CD14-positive monocyte (primary cell): ENCODE measurements at places on chromosomes 3 and 15.

GRCh38 chr3:118754406-118755252 lies 280.0 kb downstream of the IGSF11 start:
- no peak for DNase-seq

- no peak for DNase-seq
Observed at GRCh38 chr15:48554112-48554511, 91.4 kb downstream of the FBN1 start.

GRCh38 chr3:113070681-113071113 lies 79.9 kb downstream of the GTPBP8 start:
- no peak for DNase-seq

DNA sequence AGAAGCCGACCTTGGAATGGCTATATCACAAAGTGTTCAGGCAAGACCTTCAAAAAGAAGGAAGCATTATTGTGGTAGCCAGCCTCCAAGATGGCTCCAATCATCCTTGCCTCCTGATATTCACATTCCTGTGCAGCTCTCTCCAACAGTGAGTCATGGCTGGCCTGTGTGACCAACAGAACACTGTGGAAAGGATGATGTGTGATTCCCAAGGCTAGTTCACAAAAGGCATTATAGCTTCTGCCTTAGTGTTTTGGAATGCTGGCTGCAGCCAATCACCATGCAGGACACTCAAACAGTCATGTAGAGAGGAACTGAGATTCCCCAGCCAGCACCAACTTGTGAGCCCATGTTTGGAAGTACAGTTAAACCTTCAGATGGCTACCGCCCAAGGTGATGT lies 102.6 kb downstream of the EFL1 start:
- no peak for DNase-seq

- peak; percentile 40 for DNase-seq
Observed at GRCh38 chr3:172033396-172033795, 6.0 kb upstream of the FNDC3B start.

DNA sequence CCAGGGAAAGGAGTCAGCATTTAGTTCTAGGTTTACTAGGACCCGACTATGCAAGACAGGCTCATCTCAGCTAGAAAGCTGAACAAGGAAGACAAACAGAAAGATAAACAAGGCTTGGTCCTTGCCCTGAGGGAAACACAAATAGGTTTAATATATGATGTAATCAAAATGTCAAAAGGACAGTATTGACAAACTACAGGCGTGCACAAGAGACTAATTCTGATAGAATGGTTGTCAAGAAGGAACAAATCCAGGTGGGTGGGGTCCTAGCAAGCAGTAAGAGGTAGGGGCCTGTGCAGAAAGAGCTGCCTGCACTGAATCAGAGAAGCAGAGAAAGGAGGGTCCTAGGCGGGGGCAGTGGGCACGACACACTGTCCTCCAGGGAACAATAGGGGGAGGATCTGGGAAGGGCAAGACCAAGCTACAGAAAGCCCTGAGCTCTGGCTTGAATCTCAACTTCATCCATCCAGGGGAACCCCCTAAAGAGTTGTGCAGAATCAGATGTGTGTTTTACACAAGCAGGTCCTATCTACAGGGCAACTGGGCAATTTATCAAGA lies 23.4 kb downstream of the RFTN1 start:
- no peak for DNase-seq

DNA sequence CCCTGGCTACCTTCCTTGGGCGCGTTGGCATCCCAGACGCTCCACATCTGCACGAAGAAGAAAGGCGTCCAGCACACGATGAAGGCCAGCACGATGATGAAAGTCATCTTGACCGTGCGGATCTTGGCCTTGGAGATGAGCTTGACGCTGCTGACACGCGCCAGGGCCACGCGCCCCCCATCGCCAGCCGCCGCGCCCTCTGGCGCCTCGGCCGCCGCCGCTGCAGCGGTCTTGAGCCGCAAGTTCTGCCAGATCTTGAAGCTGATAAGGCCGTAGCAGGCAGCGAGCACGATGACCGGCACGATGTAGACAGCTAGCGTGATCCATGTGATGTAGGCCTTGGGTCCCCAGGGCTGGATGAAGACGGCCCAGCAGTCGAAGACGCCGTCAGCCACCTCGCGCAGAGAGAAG lies 2.2 kb downstream of the OXTR start:
- DNase-seq, result no peak

GRCh38 chr15:99248000-99248715 lies 1.2 kb downstream of the TTC23 start:
- DNase-seq, result peak; percentile 12

DNA sequence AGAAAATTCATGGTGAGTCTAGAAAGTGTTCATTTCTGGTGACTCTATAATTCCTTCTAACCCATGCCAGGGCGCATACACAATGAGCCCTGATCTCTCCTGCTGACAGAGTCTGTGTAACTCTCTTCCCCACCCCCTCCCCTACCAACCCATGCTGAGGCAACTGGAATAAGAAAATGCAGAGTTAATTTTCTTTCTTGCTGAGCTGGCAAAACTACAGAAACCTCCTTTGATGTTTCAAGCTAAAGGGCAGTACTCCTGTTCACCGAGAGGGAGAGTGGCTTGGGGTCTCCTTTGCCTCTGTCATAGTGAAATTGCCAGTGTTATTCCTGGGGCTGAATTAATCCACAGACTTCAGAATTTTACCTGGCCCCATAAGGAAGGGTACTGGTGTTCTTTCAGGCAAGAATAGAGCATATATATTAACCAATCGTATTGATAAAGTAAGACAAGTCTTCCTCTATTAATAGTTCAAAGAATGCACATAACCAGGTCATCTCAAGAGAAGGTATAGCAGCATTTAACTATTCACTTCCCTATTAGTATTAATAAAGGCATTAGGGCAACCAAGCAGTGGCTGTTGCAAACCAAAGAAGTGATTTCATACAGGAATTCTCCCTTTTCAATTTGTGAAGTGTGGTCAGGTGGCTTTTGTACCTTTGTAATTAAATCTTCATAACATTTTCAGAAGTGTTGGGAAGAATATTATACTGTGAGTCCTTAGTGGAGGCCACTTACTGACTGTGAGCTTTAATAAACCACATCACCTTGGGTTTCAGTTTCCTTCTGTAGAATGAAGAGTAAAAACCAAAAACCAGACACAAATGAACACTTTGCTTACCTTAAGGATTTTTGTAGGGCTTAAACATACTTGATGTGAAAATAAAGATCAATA lies 4.1 kb downstream of the GAP43 start:
- DNase-seq, result no peak

GRCh38 chr3:17075907-17076306 lies 191.2 kb downstream of the PLCL2 start:
- DNase-seq, result no peak
